IPS-NIHi11 (cell line): ENCODE measurements at places on chromosomes 4 and X.
A peak's percentile ranks its signal among the peaks of the same experiment; 100 is the strongest.

DNA sequence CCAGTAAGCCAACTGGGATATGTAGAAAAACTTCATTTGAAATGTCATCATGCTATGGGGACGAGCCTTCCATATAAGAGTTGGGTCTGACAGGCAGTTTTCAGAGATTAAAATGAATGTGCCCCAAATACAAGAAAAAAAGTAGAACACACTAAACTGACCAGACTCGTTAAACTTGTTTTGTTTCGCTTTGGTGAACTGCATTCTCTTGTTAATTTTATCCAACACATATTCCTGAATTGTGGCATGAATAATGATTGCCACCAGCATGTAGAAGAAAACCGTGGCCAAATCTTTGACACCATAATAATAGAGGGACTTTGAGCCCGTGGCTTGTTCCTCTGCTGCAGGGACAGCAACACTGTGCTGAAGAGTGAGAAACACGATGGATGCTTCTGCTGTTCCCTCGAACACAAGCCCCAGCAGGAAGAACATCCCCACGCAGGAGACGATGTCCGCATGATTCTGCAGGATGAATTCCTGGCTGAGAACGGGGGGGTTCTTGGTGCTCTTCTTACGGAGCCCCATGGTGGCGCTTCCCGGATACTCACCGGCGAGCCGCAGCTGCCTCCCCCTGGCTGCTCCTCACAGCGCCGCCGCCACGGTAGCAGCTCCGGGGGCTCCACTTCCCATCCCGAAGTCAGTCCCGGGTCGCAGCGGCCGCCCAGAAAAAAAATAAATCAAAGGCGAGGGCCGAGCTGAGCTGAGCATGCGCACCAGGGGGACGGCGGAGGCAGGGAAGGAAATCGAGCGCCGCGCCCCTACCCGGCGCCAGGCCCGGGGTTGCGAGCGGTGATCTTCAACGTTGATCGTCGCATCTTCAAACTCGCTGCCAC is at the start of gene TRAM1L1:
TSS of gene TRAM1L1 (minus strand) at position 711 of the 836 bp plus-strand sequence. CDS start at position 528, 183 bp downstream.
- peak; percentile 88 for DNase-seq

- DNase-seq, result no peak
These were observed 17.8 kb downstream of the RCHY1 start for GRCh38 chr4:75496406-75496805.

- DNase-seq, result peak; percentile 39
These were observed 112.5 kb downstream of the MAB21L2 start for GRCh38 chr4:150694438-150694837.

GRCh38 chrX:40471965-40472648 is 108.7 kb upstream of the ATP6AP2 start:
- peak; percentile 33 for DNase-seq

- peak; percentile 5 for DNase-seq
These were observed 362.2 kb downstream of the SMARCA1 start for GRCh38 chrX:129161108-129161507.

GRCh38 chr4:9703391-9703790 is 78.0 kb upstream of the DRD5 start:
- peak; percentile 70 for DNase-seq

DNA sequence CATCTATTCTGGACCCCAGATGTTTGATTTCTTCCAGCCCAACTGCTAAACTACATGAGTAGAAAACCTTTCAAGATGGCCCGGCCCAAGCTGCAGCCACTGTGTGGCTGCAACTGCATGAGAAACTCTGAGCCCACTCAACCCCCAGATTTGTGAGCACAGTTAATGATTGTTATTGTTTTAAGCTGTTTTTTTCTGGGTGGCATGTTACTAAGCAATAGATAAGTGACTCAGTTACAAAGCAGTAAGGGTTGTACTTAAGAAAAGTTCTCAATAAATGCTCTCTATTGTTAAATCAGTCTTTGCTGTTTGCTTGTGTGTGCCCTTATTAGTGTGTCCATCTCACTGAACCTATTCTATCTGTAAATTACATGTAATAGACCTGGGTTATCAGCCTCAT is 51.8 kb downstream of the GC start:
- no peak for DNase-seq

- DNase-seq, result no peak
These were observed 46.6 kb upstream of the SLC4A4 start for GRCh38 chr4:71292228-71292627.

- DNase-seq, result peak; percentile 33
These were observed 25.4 kb downstream of the RBPJ start for GRCh38 chr4:26346203-26346620.

- no peak for DNase-seq
These were observed 157.7 kb downstream of the CCNG2 start for GRCh38 chr4:77314697-77315096.

- DNase-seq, result peak; percentile 43
These were observed 129.6 kb downstream of the DHRSX start for GRCh38 chrX:2371026-2371711.

- DNase-seq, result no peak
These were observed 242.4 kb downstream of the ARHGAP24 start for GRCh38 chr4:85717351-85717750.

DNA sequence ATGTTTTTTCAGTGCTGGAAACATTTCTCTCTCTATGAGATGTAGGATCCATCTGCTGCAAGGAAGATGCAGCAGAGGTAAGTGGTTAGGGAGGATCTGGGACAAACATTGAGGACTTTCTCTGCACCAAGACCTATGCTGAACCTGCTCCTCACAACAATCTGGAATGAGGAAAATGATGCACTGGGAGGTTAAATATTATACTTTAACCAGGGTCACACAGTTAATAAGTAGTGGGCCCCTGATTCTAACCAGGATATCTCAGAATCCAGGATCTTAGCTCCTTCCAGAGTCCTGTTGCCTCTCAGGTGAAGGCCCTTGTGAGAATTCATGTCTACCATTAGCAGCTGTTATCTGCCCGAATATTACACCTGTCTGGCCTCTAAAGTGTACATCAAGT is 7.0 kb downstream of the CXCL9 start:
- DNase-seq, result no peak

GRCh38 chr4:1209821-1210220 is 37.4 kb upstream of the SPON2 start:
- no peak for DNase-seq

- no peak for DNase-seq
These were observed 3.7 kb downstream of the PRDM5 start for GRCh38 chr4:120918788-120919187.

DNA sequence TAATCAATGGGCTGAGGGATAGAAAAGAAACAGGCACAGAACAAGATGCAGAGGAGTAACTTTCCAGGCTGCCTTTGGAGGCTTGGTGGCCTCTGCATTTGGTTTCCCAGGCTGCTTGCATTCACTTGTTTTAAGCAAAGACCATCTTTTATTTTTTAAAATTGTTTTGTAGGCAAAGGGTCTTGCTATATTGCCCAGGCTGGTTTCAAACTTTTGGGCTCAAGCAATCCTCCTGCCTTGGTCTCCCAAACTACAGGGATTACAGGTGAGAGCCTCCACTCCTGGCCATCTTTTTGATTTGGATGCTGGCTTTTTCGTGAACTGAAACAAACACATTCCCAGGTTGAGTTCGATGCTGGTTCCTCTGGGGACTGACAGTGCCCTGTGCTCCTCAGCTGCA is 74.1 kb downstream of the SLC9A6 start:
- no peak for DNase-seq

DNA sequence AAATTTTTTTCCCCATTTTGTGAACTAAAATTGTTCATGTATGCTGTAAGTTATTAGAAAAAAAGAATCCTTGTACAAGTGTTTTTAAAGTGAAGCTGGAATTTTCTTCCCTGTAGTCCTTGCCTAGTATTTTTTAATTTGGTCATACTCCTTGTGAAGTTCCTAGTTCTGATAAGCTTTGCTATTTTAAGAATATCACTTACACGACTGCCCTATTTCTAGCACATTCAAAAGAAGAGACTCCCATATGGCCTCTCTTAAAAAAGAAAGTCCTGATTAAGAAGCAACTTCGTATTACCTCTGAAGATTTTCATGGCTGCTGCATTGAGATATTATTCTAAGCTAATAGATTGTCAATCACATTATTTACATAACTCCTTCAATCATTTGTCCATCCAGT is 87.2 kb downstream of the KLHL8 start:
- DNase-seq, result no peak

- no peak for DNase-seq
These were observed 23.4 kb downstream of the ZFYVE28 start for GRCh38 chr4:2395038-2395437.

GRCh38 chrX:8728932-8729535 is 2.9 kb downstream of the ANOS1 start:
- no peak for DNase-seq

DNA sequence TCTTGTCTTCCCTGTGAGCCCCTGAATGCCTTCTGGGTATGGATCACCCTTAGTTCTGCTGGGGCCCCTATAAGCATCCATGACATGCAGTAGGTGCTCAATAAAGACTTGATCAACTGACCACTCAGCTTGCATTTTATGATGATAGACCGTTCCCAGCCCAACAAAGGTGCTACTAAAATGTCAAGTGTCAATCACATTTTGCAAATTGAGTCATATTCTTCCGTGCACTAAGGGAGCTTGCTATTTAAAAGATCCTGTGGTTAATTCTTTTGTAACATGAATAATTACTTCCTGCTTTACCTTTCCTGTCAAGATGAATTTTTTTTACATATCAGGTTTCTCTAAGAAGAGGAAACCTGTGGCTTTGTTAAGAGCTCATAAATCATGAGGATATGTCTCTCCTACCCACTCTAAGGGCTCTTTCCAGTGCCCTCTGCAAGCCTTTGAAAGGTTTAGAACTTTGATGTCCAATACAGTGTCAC is 47.6 kb downstream of the SH3KBP1 start:
- no peak for DNase-seq

DNA sequence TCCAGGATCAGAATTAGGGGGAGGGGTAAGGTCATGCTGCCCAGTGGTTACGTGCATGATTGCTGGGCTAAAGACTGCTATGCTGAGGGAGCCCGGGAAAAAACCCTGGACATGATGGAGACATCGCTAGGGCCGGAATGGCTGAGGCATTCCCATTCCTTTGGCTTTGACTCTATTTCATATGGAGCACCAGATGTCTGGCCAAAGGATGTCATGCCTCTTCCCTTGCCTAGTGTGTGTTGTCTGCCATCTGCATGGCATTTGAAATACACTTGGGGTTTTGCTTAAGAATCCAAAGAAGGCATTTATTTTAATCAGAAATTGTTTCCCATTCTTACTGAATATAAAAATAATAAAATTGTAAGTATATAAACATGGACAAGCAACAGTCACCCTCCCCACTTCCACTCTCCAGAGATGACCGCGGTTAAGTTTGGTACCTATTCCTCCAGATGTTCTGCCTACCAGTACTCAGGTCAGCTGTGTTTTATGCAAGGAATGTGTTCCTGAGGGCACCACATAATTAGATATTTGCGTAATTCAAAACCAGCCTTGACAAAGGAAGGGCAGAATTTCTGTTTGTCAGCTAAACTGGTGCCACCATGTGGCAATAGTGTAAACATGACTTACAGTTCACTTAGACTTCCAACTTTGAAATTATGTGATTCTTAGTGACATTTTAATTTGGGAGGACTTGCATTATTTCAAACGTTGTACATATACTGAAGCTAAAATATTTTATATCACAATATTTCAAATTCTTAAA is 105.9 kb downstream of the CT47B1 start:
- peak; percentile 7 for DNase-seq

DNA sequence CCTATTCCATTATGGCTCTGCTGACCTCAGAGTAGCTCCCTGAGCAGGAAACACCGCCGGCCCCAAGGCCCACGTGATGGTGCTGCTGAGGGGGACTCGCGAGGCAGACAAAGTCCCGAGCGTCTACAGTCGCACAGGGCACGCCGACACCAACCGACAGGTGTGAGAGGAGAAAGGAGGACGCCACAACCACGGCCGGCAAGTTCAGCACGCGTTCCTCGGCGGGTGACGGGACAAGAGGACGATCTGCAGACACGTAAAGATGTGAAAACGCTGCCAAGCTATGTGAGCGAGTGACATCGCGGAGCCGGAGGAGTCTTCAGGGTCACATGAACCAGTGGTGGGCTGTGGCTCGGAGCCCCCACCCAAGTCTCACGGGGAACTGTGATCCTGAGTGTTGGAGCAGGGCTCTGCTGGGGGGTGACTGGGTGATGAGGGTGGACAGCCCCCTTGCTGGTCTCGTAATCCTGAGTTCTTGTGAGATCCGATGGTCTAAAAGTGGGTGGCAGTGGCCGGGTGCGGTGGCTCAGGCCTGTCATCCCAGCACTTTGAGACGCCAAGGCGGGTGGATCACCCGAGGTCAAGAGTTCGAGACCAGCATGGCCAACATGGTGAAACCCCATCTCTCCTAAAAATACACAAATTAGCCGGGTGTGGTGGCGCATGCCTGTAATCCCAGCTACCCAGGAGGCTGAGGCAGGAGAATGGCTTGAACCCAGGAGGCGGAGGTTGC is 34.0 kb downstream of the PPP2R3B start:
- no peak for DNase-seq

- no peak for DNase-seq
These were observed 54.7 kb downstream of the AMER1 start for GRCh38 chrX:64150775-64151174.

DNA sequence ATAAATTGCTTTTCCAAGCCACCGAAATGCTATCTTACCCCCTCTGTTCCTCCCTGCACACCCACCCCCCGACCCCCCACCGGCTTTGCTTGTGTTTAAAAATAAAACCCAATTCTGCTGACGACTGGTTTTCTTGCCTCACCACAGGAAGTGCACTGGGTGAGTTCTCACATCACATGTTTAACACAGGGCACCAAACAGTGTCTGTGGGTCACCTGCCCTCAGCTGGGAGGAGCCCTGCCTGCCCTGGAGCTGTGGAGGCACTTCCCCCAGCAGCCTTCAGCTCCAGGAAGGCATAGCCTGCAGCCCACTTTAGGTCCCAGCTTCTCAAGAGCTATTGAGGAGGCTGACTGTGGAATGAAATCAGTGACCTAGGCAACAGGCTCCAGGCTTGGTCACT is 8.8 kb downstream of the TMEM255A start:
- peak; percentile 10 for DNase-seq

DNA sequence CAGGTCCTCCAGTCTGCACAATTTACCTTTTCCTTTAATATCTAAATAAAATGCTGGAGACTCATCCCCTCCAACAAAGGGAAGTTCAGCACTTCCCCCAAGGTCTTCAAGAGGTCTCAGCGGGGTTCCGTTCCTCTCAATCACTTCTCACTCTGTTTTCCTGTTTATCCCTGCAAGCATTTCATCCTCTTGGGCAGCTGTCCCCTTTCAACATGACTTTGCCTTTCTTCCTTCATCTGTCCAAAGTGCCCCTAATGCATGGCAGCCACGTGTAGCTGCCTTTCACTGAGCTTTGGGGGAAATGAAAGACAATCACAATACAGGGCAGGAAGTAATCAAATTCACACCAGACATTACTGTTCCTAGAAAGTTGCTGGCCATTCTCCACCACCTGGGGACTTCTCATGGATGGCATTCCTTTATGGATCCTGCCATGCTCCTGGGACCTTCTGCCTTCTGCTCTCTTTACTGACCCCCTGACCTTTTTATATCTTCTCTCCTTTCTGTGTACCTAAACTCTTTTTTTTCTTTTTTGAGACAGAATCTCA is 79.7 kb upstream of the USP9X start:
- no peak for DNase-seq

GRCh38 chr4:102141842-102142241 is 203.4 kb downstream of the SLC39A8 start:
- DNase-seq, result no peak
